ENCODE measurements at places on chromosomes 5 and 9. TPM values are rescaled to one million over a fixed set of nuclear protein-coding genes. Genes with fewer than 3 reads are reported as not detected.

Gene NEURL1B
- total RNA-seq = 1.6 TPM

- H3K4me3 ChIP-seq = no peak overlapping the region
- no peak for DNase-seq
- H3K27ac ChIP-seq = no peak overlapping the region
- no peaks in the 10 kb centered on the region for H3K36me3 ChIP-seq
- H3K27me3 ChIP-seq = peaks cover 6% of the 10 kb centered on the region
- no peaks in the 10 kb centered on the region for H3K4me1 ChIP-seq
Measured at GRCh38 chr5:5544094-5544663, 121.7 kb downstream of the ICE1 start.

DNA sequence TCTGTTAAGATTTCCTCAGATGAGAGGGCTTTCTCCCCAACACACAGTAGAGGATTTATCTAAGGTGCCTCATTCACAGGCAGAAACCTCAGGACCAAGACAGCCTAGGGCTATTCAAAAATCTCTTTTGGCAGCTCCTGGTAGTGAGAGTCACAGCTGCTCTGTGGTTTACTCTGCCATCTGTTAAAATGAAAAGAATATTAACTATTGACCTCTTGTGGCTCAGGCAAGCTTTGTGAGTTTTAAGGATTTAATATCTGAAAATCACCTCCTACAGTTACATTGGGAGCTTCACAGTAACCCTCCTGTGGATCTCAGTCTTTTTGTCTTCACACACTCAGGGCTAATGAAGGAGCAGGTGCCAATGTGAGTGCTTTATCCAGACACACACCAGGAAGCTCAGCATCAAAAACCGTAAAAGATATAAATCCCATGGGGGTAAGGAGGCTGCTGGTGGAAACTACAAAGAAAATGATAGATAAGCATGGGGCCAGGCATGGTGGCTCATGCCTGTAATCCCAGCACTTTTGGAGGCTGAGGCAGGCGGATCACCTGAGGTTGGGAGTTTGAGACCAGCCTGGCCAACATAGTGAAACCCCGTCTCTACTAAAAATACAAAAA is 29.7 kb downstream of the PPP1R2B start:
- H3K36me3 ChIP-seq = no peaks in the 10 kb centered on the region
- no peaks in the 10 kb centered on the region for H3K27me3 ChIP-seq
- no peak for DNase-seq
- no peak overlapping the region for H3K27ac ChIP-seq

- no peak overlapping the region for H3K4me3 ChIP-seq
- no peak for DNase-seq
- peaks cover 8% of the 10 kb centered on the region for H3K4me1 ChIP-seq
- no peak overlapping the region for H3K27ac ChIP-seq
Measured at GRCh38 chr5:177169271-177169670, 35.7 kb downstream of the NSD1 start.

Measured in spleen (tissue), 13 donors.